ENCODE measurements at places on chromosomes 13 and 19.

DNA sequence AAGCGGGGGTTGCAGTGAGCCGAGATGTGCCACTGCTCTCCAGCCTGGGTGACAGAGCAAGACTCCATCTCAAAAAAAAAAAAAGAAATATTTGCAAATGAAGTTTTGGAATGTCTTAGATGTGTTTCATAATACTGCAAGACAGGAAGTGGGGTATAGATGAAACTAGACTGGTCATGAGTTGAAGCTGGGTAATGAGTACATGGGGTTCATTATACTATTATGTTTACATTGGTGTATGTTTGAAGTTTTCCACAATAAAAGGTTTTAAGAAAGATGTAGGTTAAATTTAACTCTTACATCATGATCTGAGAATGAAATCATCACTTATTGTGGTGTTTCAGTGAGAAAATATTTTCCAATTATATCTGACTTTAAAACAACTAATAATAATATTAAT is 19.0 kb downstream of the FNDC3A start:
- no peak for DNase-seq

DNA sequence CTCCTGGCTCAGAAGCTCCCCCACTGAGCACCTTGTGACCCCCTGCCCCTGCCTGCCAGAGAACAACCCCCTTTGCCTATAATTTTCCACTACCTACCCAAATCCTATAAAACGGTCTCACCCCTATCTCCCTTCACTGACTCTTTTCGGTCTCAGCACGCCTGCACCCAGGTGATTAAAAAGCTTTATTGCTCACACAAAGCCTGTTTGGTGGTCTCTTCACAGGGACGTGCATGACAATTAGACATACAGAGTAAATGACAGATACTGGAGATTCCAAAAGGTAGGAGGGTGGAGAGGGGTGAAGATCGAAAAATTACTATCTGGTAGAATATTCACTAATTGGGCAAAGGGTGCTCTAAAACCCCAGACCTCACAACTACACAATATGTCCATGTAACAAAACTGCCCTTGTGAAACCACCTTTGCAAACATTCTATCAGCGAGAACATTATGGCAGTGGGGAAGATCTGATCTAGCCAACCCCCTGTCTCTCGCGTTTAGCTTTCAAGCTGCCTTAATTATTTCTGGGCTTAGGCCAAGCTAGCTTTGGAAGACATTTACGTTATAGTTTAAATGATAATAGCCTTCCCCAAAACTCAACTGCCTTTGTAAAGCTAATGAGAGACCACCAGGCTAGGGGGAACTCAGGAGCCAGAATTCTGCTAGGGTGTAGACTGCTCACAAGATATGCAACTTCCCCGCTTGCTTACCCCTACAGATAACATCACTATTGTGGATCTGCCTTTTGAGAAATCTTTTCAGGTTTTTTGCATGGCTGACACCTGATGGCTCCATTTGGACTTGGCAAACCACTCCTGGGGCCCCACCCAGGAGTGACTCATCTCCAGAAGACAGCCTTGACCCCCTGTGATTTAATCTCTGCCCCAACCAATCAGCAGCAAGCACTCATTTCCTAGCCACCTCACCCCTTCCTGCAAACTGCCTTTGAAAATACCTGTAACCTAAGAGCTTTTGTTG is 1534.0 kb upstream of the SPRY2 start:
- no peak for DNase-seq

DNA sequence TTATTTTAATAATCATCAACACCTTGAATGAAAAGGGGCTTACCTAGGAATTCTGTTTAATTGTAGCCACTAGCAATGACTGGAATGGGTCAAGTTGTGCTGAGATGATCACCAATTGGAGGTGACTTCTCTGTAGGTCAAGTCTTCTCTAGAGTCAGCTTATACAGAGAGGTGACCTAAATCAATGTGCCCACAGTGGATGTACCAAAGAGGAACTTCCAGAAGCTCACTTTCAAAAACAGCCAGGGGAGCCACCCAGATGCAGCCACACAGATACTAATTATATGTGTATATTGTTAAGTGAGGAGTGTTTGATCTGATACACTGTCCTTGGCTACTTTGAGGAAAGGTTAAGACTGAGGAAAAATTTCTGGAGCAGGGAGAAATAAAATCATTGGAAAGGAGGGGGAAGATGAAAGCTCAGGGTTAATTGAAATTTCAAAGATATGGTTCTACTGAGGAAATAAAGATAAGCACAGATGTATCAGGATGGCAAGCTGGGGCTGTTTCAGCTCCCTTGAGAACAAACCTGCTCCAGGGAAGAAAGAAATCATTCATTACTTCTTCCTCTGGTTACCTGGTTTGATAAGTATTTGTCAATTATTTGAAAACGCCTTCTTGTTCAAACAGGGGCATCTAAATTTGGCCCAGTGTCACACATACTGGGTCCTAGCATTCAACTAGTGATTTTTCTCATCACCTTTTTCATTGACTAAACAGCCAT is 5.1 kb downstream of the GPR183 start:
- no peak for DNase-seq

- DNase-seq, result no peak
Observed at GRCh38 chr13:42760951-42761350, 20.4 kb upstream of the FAM216B start.

DNA sequence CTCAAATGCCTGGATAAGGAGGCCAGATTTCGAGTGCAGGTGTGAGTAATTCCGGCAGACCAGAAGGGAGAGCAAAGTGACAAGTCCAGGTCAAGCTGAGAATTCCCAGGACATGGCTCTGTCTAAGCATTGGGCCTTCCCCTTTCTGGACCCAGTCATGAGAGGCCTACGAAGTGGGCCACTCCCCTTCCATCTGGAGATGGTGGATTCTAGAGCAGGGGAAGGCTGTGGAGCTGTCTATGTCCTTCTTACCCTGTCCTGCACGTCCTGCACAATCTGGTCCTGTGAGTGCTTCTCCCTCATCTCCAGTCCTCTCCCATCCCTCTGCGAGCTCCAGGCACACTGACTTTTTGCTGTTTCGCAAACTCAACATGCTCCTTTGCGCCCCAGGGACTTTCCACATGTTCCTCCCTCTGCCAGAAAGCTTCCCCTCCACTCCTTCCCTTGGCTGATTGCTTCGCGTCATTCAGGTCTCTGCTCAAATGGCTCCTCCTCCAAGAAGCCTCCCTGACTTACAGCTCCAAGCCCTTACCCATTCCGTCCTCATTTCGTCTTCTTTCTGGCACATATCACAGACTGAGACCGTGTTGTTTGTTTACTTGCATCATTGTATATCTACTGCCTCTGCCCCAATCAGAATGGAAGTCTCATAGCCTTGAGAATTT is 193.2 kb downstream of the URI1 start:
- DNase-seq, result no peak

GRCh38 chr19:30297969-30298368 is 74.2 kb upstream of the ZNF536 start:
- DNase-seq, result no peak

GRCh38 chr13:36841391-36841790 is 22.4 kb downstream of the RFXAP start:
- no peak for DNase-seq

DNA sequence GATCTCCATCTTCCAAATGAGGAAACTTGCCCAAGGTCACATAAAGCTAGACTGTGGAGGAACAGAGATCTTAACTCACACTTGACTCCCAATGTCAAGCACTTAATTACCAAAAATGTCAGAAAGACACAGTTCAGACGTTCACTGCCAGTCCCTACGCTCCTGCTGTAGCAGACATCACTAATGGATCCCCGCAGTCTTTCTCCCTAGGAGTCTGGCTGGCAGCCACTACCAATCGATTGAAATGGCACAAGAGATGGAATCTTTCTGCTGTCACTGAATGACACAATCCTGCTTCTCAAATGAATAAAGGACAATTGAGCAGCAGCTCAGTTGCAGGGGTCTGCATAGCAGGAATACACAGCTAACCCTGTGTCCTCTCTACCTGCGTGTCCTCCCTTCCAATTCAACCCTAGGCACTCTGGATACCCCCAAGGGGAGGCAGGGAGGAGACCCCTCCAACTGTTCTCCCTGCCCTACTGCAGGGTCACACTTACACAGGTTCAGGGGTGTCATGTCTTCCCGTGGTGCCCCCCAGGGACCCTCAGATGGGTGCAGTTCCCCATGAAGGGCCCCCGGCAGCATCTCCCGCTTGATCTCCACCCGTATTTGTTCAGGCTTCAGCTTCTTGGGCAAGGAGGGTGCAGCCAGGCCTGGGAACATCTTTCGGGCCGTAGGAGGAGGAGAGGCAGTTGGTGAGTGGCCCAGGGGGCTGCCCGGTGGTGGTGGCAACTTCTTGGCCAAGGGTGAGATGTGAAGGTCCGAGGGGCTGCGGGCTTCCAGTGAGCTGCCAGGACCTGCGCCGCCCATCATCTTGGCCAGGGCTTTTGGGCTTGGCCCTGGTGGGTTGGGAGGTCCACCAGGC is 7.9 kb upstream of the AKAP8L start:
- DNase-seq, result no peak

DNA sequence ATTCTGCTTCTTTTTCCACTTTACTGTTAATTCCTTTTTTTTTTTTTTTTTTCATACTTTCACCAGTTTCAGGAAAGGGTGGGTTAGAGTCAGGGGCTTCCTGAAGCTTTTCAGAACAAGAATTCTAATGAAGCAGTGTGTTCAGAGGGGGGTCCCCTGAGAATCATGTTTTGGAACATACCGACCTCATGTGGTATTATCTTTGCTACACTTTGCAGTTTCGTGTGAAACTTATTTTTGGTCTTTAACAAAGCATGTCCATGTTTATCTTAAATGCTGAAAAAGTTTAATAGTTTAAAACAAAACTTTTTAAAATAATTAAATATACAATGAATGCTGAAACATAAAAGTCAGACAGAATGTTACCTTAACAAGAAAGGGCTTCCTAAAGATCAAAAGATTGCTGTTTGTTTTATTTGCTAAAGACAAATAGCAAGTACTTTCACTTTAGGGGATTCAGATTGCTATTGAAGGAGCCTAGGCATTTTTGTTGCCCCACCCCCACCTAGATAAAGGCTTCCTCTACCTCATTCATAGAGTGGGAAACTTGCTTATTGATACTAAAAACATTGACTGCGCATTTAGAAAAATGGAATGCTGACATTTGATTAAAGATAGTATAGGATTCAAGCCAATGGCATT is 21.1 kb upstream of the POMP start:
- DNase-seq, result peak; percentile 22

- no peak for DNase-seq
Observed at GRCh38 chr19:41753936-41754529, 1.3 kb upstream of the CEACAM6 start.

- no peak for DNase-seq
Observed at GRCh38 chr13:95382916-95383315, 81.7 kb upstream of the ABCC4 start.

- DNase-seq, result no peak
Observed at GRCh38 chr19:2253106-2254063, 2.8 kb downstream of the JSRP1 start.

DNA sequence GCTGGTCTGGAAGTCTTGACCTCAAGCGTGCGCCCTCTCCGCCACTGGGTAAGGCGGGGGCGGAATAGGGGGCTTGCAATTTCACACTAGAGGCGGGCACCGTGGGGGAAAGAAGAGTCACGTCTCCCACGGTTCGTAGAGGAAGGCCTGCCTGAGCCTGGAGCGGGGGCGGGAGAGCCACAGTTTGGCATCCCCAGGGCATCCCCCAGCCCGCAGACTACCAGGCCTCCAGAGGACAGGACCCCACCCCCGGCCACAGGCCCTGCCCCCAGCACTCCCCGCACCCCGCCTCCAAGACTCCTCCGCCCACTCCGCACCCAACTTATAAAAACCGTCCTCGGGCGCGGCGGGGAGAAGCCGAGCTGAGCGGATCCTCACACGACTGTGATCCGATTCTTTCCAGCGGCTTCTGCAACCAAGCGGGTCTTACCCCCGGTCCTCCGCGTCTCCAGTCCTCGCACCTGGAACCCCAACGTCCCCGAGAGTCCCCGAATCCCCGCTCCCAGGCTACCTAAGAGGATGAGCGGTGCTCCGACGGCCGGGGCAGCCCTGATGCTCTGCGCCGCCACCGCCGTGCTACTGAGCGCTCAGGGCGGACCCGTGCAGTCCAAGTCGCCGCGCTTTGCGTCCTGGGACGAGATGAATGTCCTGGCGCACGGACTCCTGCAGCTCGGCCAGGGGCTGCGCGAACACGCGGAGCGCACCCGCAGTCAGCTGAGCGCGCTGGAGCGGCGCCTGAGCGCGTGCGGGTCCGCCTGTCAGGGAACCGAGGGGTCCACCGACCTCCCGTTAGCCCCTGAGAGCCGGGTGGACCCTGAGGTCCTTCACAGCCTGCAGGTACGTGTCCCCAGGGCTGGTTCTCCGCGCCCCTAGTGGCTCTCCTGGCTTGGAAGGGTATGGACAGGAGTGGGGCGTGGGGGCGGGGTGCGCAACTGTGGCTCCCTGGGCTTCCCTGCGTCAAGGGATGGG is at the start of gene ANGPTL4:
TSS of gene ANGPTL4 (plus strand) at position 353 of the 969 bp plus-strand sequence. CDS start at position 520, 167 bp downstream.
- DNase-seq, result peak; percentile 31

- no peak for DNase-seq
Observed at GRCh38 chr19:30450835-30451321, 78.7 kb downstream of the ZNF536 start.

Measured in Peyer's patch (tissue), 4 donors.